ENCODE measurements at places on chromosomes 12 and 14. TPM values are rescaled to one million over a fixed set of nuclear protein-coding genes. Genes with fewer than 3 reads are reported as not detected.

TPH2 gene
- total RNA-seq, result not detected

DNA sequence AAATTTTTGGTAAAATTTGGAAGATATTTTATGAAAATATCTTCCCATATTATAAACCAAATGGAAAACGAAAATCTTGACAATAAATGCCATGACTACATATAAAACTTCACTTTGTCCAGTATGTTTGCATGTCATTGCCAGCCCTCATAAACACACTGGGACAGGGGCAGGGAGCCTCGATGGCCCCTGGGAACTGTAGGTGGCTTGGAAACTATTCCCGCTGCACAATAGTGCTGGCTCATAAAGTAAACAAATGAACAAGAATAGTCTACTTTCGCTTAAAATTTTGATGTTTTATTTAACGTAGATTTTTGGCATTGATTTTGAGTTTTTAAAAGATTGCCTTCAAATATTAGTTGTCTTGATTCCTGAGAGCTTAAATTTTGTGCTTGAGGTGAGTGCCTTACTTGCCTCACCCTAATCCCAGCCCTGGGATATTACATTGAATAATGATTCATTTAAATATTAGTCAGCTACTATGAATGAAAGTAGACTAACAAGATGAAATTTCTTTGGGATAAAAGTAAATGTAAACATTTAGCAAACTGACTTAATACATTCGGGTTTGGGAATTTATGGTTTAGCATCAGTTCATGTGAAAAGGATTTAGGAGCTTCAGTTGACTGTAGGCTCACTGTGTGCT lies 74.0 kb upstream of the PKP2 start:
- no peak for DNase-seq

DPPA3 gene
- total RNA-seq, result not detected

IAPP gene
- total RNA-seq, result not detected

- no peak for DNase-seq
Observed at GRCh38 chr12:107584563-107584962, 101.0 kb upstream of the PWP1 start.

DNA sequence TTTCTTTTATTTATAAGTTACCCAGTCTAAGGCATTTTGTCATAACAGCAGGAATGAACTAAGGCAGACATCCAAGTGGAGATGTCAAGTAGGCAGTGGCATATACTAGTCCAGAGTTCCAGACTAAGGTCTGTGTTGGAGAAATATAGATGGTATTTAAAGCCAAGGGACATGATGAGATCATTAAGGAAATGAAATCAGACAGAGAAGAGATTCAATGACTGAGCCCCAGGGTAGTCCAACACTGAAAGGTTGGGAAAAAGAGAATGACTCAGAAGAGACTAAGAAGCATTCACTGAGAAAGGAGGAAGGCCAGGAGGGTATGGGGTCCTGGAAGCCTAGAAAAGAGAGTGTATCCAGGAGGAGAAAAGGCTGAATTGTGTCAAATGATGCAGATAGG lies 442.2 kb upstream of the CCDC196 start:
- no peak for DNase-seq
